ENCODE measurements at places on chromosomes 1 and 21.
A peak's percentile ranks its signal among the peaks of the same experiment; 100 is the strongest.

DNA sequence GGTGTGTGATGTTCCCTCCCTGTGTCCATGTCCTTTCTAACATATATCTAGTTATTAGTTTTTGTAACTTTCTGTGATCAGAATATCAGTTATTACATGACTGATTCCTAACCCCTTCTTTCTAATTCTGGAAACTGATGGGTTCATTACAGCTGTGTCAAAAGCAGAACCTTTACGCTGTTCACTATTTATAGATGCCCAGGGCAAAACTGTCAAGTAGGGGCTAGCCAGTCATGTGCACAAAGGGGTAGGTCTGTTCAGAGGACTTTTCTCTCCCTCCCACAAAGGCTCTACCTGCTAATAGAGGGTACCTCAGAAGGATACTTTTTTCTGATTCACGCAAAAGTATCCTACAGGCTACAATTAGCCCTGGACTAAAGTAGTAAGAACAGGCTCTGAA, 79.2 kb downstream of the NRDC start:
- no peak for DNase-seq

GRCh38 chr1:148353461-148354283, 129.4 kb downstream of the PPIAL4G start:
- no peak for DNase-seq

- no peak for DNase-seq
Observed at GRCh38 chr1:19922015-19922688, 1.3 kb downstream of the PLA2G2E start.

GRCh38 chr1:205315008-205315618, 6.4 kb downstream of the NUAK2 start:
- DNase-seq, result no peak

DNA sequence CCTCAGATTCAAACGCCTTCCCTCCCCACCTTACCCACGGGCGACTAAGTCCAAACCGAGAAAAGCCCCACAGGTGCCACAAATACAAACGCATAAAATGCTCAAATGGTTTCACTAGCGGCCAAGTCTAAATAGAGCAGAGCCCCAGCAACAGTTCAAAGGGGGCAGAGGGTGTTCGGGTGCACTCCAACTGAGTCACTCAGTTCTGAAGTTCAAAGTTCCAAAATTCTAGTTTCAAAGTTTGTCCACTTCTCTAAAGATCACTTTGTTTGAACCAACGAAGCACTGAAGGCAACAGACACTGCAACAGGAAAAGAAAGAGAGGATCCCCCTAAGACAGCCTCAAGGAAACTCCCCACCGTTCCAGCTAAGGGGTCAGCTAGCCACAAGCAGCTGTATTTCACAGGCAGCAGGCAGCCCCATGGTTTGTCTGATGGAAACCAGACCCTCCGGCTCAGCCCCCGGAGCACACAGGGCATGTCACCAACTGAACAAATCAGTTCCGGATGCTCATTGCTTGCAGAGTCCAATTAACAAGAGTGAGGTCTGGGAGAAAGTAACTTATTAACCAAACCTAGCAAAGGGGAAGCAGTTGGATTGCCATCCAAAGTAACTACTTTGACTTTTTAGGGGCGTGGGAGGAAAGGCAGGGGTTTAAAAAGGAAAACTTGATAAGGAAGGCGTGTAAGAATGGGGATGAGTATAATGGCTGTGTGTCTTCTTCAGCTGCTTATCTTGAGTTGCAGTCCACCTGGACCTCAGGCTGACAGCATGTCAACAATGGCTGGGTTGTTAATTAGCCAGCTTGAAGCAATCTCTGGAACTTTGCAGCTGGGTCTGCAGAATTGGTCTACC, 1423.9 kb upstream of the PRMT6 start:
- DNase-seq, result no peak

DNA sequence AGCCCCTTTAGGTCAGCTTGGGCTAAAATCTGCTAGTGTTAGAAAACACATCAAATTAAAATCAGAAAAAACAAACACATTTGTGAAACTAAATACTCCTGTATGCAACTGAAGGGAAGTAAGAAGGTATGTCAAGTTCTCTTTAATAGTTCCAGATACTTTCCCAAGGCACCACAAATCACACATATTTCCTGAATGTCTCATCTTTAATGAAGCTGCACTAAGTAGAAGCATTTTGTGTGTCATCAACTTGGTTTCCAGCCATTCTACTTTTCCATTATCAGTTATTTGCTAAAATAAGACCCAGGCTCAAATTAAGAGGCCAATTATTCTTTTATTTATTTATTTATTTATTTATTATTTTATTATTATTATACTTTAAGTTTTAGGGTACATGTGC, 34.7 kb downstream of the CRB1 start:
- DNase-seq, result peak; percentile 46

- DNase-seq, result peak; percentile 57
Observed at GRCh38 chr1:63773815-63774616, at the start of gene ROR1. Gene ROR1, plus strand, starts transcription at chr1:63774017.

DNA sequence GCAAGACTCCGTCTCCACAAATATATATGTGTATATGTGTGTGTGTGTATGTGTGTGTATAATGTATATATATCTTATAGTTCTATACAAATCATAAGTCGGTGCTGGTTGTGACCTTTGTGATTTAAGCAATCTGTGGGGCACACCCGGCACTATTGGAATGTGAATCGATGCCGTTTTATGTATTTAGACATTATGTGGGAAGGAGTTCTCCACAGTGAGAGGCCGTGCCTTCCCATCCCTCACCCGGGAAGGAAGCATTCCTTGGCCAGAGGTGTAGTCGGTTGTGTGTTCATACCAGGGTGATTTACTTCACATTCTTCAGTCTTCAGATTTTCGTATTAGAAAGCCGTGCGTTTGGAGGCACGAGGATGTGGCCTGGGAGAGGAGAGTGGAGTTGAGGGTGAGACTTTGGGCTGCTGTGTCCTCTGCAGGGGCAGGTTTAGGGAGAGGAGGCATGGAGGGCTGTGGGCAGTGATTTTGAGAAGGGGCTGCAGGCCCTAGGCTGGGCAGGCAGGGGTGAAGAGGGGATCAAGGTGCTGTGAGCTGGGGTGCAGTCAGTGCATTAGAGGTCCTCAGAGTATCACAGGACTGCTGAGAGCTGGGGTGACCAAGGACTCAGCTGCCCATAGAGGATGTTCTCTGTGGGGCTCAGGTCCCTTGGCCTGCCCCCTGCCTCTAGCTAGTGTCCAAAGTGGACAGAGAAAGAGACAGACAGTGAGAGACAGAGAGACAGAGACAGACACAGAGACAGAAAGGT, 57.7 kb downstream of the TRIM11 start:
- DNase-seq, result no peak

DNA sequence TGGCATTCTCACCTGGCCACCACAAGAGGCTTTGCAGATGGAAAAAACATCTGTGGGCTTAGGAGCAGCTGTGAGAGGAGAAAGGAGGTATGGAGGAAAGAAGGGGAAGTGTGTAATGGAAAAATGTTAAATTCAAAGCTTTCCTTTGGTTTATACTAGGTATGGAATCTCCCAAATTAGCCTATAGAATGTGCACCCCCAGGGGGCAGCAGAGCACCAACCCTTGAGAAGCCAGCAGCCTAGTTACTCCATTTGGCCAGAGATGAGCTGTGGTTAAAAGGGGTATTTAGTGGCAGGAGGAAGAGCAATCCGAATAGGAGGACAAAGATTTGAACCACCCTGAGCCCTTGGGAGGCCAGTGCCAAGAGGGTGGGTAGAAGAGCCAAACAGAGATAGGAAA, 97.5 kb upstream of the CTTNBP2NL start:
- no peak for DNase-seq

GRCh38 chr1:180501865-180502360, 464 bp downstream of the ACBD6 start:
- no peak for DNase-seq

DNA sequence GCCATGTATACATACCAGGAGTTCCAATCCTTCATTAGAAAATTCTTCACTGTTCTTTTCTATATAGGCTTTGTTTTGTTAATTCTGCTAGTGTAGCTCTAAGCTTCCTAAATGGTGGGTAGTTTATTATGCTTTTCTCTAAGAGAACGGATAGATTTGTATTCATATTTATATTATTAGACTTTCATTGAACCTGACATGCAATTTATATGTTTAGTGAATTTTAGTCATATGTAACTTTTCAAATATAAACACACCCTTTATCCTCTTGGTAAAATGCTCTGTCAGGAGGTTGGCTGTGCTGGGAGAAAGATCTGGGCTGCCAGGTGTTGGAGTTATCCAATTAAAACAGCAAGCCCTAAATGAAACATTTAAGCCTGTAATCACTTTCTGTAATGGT, 369.7 kb upstream of the RGS18 start:
- no peak for DNase-seq

- no peak for DNase-seq
Observed at GRCh38 chr1:34754964-34755637, at the start of gene GJB5. Gene GJB5, plus strand, starts transcription at chr1:34755047. Its CDS starts 2,284 bp downstream, at chr1:34757331.

GRCh38 chr1:23616292-23616824, 57.1 kb upstream of the ID3 start:
- no peak for DNase-seq

DNA sequence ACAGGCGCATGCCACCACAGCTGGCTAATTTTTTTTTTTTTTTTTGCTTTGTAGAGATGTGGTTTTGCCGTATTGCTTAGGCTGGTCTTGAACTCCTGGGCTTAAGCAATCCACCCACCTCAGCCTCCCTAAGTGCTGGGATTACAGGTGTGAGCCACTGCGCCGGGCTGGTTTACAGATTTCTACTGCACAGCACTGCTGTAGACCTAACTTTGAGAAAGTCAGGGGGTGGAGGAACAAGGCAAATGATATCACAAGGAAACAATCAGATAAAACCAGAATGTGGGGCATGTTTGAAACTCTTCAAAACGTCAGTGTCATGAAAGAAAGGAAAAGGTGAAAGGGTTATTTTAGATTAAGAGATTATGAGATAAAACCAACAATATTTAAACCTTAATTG, 45.3 kb downstream of the URB2 start:
- no peak for DNase-seq

DNA sequence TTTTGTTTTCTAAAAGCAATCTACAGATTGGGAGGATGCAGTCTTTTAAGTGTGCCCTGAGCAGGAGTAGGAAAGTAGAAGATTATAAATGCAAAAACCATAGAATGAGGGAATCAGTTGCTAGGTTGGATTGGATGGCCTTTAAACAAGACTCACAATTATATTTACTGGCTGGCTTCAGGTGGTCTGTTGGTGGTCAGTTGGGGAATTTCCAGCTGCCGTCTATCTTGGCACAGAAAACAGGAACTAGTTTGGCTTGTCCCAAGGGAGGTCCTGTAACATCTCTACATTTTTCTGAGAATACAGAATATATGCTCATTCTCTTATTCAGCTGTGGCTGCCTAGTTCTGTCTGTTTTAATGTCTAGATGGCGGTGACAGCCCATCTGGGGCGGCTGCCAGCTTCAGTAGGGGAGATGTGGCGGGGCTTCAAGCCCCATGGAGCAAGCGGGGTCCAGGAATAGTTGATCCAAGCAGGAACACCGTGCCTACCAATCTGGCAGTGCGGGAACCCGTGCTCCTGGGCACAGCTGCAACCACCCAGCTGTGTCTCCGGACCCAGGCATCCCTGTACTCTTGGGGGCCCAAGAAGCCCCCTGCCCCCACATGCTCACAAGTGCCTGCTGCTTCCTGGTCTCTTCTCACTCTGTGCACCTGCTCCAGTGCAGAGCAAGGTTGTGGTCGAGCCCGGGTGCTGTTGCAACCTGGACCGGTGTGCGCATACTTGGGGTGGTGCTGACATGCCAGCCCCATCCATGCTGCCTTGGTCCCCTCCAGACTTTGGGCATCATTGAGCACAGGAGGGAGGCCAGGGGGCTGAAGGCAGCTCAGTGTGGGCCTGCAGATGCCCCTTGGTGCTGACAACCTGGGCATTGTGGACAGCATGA, 1182.6 kb downstream of the AMY1C start:
- DNase-seq, result no peak

GRCh38 chr1:156095906-156096508, 13.7 kb upstream of the MEX3A start:
- DNase-seq, result no peak
